Thyroid gland (tissue), 4 donors: ENCODE measurements at places on chromosomes 2 and 18.

- DNase-seq, result no peak
These were observed 165.6 kb downstream of the KLHL29 start for GRCh38 chr2:23550553-23550952.

GRCh38 chr18:43160509-43160908 lies 45.0 kb upstream of the RIT2 start:
- no peak for DNase-seq

GRCh38 chr2:216507220-216508160 lies 8.8 kb downstream of the RPL37A start:
- no peak for DNase-seq

- no peak for DNase-seq
These were observed 119.0 kb downstream of the KIAA1328 start for GRCh38 chr18:36947820-36948348.

DNA sequence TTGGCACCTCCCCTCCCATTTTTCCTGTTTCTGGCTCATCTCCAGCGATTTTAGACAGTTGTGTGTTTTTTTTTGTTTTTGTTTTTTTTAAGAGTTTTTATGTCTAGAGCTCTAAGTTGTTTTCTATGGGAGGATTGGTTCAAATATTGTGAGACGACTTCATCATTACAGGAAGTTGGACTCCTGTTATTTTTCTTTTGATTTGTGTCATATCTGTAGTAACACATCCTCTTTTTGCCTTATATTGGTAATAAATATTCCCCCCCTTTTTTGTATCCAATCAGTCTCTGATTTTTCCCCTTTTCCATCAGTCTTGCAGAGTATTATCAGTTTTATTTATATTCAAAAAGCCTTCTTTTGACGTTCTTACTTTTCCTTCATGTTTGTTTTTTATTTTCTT lies 89.0 kb downstream of the KIAA1328 start:
- no peak for DNase-seq

GRCh38 chr2:152694161-152694661 lies 23.1 kb downstream of the PRPF40A start:
- DNase-seq, result no peak

GRCh38 chr18:9683418-9684396 lies 24.4 kb upstream of the RAB31 start:
- peak; percentile 54 for DNase-seq

GRCh38 chr2:2668681-2669265 lies 337.7 kb upstream of the MYT1L start:
- DNase-seq, result no peak

DNA sequence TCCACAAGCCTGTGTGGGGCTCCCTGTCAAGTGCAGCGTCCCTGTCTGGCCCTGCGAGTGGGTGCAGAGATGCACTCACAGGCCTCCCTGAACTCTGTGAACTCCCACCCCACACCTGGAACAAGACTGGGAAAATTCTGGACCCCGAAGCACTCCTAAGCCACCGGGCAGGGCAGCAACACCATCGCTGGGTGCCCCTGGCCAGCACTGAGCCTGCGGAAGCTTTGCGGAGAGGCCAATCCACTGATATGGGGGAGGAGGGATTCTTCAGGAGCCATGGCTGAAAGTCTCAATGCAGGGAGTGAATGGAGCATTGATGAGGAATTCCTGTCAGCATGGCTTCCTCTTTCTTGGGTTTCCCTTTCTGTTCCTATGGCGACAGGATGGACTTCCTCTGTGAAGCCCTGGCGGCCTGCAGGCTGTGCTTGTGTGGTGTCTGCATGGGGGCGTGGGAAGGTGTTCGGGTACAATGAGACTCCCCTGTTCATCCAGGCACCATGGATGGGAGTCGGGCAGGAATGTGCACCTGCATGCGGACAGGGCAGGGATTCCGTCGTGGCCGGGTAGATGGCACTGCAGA lies 15.1 kb downstream of the TRIB2 start:
- no peak for DNase-seq

DNA sequence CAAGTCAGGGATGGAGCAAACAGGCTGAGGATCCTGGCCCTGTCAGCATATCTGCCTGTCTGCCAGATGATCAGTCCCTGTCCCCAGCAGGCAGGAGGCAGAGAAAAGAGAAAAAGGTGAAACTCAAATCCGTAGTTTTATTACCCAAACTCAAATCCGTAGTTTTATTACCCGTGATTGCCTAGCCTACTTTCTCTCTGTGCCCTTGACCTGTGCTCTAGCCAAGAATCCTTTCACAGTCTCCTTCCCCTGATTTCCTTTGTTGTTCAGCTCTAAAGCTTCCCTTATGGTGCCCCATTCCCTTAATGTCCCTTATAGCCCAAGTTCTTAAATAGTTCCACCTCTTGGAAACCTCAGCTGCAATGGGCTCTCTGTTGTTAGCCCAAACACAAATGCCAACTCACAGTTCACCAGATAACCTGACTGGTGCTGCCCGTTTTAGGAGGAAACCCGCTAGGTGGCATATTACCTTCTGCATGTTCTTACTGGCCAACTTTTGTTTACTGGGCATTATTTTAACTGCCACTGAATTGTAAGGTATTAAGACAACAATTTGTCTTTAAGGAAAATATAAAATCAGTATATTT lies 125.7 kb upstream of the FZD5 start:
- no peak for DNase-seq

DNA sequence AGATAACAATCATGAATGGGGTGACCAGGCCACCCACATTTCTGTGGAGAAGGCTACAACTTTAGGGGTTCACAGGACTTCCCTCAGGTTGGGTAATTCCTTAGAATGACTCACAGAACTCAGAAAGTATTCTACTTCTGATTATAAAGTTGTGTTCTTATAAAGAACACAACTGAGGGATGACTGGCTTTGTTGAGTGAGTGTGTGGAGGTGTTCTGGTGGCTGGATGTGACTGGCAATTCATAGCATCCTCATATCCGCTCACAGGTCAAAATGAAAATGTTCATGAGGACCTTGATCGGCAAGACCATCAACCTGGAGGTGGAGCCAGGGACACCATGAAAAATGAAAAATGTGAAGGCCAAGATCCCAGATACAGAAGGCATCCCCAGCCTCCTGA lies 143.3 kb upstream of the CAB39 start:
- DNase-seq, result no peak

DNA sequence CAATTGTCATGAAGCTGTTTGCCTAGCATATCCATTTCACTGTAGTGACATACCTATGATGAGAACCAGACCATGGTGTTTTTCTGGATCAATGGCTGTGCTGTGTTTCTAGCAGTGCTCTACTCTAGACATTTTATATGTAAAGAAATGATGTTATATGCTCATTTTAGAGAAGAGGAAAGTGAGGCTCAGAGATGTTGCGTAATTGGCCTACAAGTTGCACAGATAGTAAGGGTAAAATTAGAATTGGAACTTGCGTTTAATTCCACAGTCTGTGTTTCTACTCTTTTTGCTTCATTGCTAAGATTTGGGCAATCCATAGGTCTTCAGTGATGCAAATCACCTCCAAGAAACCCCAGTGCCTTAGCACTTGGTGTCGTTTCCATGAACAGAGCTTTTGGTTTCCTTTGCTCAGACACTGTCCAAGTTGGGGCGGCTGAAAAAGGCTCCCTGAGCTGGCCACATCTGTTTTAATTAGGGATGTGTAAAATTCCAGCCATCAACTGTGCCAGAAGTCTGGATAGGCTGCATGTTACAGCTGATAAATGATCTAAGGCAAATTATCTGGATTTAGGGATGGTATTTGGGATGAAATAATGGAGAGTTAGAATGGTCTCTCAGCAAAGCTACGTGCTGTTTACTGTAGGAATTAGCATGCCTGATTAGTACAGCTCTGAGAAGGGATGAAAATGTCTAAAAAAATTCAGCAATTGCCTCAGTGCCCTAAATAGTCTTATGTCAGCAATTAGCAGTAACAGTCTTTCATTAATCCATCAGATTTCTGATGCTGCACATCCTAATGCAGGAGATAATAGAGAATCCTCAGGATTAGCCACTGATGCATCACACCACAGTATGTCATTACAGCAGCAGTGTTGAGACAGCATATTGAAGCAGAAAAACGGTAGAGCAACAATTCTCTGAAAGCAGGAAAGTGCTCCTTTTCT lies 65.3 kb downstream of the PTPRM start:
- DNase-seq, result no peak

GRCh38 chr18:64082054-64082453 lies 66.8 kb downstream of the LINC00305 start:
- DNase-seq, result no peak

DNA sequence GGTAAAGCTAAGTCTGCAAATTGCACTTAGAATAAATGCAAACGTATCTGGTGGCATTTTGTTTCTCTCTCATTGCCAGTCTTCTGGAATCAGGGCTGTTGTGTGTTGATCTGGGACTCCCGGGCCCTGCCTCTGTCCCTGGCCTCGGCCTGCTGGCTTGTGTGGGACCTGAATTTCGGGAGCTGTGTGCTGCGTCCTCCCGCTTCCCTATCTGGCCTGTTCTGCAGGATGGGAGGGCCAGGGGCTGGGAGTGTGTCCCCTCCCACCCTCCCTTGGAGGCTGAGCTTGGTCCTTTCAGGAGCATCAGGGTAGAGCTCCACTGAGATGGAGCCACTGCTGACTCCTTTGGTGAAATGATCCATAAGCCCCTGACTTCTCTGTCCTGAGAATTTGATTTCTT lies 118.5 kb downstream of the ACKR3 start:
- no peak for DNase-seq

DNA sequence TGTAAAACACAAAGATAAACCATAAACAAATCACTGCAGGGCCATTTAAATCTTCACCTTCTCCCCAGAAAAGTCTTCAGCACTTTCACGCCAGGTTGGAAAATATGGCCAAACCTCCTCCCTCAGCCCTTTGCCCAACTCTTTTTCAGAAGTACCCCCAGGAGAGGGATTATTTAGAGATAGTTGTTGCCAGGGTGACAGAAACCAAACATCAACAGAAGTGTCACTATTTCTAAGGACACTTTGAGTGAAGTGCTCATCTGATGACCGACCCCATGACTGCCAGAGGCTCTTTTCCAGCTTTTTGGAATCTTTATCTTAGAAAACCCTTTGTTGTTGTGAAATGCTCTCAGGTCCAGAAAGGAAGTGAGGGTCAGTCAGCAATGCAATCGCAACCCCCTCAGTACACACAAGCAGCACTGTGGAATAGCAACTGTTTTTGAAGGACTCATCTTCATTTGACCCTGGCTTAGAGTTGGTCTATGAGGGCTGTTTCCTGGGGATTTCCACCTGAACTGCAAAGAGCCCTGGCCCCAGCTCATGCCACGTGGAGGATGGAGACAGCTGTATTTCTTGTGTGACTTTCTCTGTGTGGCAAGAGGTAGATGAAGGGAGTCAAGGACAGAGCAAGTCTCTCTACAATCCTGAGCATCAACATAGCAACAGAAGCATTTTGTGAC lies 114.0 kb upstream of the STON1 start:
- DNase-seq, result no peak

DNA sequence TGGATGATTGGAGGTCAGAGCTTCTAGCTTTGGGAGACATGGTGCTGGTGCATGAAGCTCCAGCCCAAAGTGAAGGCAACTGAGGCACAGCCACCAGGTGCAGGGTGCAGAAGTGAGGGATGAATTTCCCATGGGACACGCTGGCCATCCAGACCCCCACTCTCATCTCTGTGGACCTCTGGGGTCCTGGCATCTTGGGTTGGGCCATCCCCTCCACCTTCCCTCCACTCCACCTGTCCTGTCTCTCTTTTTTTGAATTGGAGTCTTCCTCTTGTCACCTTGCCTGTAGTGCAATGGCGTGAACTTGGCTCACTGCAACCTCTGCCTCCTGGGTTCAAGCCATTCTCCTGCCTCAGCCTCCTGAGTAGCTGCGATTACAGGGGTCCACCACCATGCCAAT lies 3.4 kb downstream of the NGEF start:
- no peak for DNase-seq

DNA sequence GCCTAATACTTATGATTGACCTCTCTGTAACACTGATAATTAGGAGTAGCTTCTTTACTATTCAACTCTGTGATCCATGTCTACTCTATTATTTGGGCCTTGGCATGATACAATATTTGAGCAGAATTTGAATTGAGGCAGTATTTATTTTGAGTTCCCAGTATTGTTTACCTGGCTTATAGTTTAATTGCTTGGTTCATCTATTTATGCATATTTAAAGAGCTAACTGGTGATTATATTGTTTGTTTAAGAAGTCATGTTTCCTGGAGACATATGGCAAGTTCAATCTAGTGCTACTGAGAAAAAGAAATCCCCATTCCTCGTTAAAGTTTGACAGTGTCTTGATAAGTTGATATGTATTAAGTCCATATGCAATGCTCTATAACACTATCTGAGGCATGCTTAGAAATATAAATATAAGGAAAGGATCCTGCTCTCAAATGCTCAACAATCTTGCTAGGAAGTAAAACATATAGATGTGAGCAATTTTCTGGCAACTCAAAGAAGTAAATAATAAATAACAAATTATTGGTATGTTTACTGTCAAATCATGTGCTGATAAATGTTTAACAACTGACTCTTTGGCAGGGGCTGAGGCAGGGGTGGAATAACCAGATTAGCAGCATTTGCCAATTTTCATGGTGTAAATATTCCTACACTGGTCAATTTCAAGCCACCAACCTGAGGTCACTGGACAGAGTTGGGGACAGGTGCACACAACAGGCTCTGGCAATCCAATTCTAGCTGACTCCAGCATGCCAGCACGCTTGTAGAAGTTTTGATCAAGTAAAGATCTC lies 430.2 kb upstream of the PIK3C3 start:
- no peak for DNase-seq

GRCh38 chr18:50961974-50962373 lies 5.9 kb upstream of the ELAC1 start:
- DNase-seq, result no peak

DNA sequence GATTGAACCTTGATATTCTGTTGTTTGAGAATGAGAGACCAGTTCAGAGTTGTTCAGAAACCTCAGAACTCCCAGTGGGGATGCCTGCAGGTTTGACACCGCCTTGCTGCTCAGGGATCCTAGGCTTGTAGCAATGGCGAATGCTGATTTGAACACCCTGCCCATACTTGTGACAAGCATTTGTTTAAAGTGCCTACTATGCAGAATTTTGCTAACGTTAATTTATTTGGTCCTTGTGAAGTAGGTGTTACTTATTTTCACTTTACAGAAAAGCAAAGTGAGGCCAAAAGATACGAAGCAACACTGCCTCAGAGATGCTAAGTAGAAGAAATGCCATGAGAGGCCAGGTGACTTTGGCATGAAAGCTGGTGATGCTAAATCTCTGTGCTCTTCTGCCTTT lies 32.3 kb downstream of the STON1 start:
- DNase-seq, result no peak
